ENCODE measurements at places on chromosomes 11 and 22.

GRCh38 chr11:75161506-75162095 is 10.7 kb downstream of the SLCO2B1 start:
- no peak for DNase-seq

- DNase-seq, result peak; percentile 61
These were observed 38.5 kb upstream of the GLYATL1 start for GRCh38 chr11:58900479-58901420.

GRCh38 chr11:46300270-46300669 is 22.8 kb downstream of the CREB3L1 start:
- DNase-seq, result no peak

- DNase-seq, result no peak
These were observed 17.7 kb downstream of the CTNND1 start for GRCh38 chr11:57779276-57779675.

- no peak for DNase-seq
These were observed 57.6 kb upstream of the BLID start for GRCh38 chr11:122173587-122173986.

- no peak for DNase-seq
These were observed 37.1 kb upstream of the SUSD2 start for GRCh38 chr22:24144056-24144777.

- no peak for DNase-seq
These were observed 23.1 kb upstream of the TP53I11 start for GRCh38 chr11:44973632-44974401.

GRCh38 chr22:42768385-42769035 is 47.8 kb upstream of the A4GALT start:
- no peak for DNase-seq

- no peak for DNase-seq
These were observed 454 bp upstream of the OTUB1 start for GRCh38 chr11:63985812-63986155.
